ENCODE measurements at places on chromosomes 5 and 9.

GRCh38 chr9:129879103-129879699 is 43.9 kb downstream of the USP20 start:
- no peak for DNase-seq

- DNase-seq, result no peak
Measured at GRCh38 chr9:2664174-2665065, 42.8 kb downstream of the VLDLR start.

- DNase-seq, result no peak
Measured at GRCh38 chr9:134693641-134694367, 52.2 kb downstream of the COL5A1 start.

DNA sequence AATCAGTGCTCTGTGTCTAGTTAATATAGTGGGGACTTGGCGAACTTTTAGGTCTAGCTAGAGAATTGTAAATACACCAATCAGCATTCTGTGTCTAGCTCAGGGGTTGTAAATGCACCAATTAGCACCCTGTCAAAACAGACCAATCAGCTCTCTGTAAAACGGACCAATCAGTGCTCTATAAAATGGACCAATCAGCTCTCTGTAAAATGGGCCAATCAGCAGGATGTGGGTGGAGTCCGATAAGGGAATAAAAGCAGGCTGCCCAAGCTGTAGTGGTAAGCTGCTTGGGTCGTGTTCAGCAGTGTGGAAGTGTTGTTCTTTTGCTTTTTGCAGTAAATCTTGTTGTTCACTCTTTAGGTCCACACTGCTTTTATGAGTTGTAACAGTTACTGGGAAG is 3.6 kb upstream of the OTULINL start:
- no peak for DNase-seq

DNA sequence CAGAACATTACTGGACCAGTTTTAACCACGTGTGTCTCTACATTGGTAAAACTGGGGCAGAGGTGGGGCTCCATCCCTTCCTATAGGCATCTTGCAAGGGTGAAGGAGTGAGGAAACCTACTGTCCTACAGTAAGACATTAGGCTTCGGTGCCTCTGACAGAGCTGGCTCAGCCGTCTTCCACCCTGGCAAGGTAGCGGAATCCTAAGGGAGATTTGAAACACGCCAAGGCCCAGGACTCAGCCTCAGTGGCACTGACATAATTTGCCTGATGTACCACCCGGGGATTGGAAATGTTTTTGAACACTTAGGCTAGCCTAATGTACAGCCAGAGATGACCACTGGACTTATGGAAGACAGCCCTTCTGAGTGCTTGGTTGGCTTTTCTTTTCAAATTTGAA is 329.7 kb upstream of the IRX1 start:
- no peak for DNase-seq

DNA sequence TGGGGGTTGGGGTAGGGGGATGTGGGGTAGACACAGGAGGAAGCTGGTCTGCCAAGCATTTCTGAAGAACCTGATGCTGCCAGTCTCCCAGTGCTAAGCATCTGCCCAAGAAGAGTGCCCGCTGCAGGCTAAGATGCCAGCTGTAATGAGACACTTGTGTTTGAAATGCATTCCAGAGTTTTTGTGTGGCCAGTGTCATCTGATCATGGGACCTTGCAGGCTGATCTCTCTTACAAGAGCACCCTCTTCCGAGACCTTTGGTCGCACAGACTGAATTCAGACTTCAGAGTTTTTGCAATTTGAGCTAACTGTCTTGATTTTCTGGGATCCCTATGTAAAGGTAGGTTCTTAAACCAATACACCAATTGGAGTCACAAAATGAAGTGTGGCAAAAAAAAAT is 58.1 kb downstream of the DENND1A start:
- DNase-seq, result no peak

- DNase-seq, result no peak
Measured at GRCh38 chr5:155259648-155260047, 246.1 kb downstream of the KIF4B start.

DNA sequence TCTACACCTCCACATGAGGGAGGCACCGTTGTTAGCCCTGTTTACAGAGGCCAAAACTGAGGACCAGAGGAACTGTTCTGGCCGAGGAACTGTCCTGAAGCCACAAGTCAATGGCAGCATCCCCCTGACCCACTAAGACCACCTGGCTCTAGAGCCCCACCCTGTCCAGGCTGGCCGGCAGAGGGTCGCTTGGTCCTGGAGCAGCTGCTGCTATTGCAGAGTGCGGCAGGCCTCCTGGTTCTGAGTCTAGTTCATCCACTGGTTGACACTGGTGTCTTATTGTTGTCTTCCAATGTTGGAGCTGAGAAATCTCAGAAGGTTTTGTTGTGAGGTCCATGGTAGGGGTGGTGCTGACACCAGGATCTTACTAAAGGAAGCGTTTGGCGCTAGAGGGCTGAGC is 26.6 kb upstream of the ANGPTL2 start:
- DNase-seq, result no peak

DNA sequence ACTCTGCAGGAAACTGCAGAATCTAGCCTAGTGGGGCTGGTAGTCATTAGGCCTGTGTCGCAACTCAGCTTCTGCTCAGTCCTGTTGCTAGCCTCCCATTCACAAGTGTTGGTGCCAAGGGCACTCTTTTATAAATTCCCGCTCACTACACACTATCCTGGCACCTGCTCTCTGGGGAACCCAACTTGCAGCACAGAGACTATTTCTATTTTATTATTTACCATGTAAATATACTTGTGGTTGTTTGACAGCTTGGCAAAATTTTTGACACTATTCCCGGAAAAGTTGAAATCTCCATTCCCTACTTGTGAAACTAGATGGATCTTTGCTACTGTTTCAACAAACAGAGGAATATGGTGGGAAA is 20.4 kb upstream of the SMC2 start:
- DNase-seq, result no peak

GRCh38 chr9:22054529-22054928 is 45.4 kb upstream of the CDKN2B start:
- DNase-seq, result no peak

DNA sequence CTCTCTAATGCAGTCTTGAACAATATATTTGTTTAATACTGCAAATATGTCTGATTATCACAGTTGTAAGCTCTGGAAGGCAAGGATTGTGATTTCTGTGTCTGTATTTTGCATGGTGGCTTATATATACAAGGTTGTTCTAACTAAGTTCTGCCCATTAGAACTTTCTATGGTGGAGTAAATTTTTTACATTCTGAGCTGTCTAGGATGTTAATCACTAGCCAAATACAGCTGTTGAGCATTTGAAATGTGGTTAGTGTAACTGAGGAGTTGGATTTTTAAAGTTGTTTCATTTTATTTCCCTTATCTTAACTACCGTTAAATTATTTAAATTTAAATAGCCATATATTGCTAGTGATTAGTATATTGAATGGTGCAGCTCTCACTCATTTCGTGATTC is 64.3 kb upstream of the DMRTA1 start:
- no peak for DNase-seq

DNA sequence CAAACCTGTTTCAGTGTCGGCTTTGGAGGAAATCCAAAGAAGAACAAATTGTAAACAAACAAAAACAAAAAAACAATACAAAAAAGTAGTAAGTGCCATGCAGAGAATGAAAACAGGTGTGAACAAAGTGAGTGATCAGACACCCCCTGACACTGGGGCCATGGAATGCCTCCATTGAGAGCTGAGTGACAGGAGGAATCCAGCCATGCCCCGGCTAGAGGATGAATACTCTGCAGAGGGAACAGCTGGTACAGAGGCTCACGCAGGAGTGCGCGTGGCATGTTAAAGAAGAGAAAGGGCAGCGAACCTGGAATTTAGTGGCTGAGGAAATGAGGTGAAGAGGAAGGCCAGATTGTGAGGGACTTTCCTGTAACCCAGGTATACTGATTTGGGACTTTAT is 15.5 kb upstream of the CCNJL start:
- no peak for DNase-seq

DNA sequence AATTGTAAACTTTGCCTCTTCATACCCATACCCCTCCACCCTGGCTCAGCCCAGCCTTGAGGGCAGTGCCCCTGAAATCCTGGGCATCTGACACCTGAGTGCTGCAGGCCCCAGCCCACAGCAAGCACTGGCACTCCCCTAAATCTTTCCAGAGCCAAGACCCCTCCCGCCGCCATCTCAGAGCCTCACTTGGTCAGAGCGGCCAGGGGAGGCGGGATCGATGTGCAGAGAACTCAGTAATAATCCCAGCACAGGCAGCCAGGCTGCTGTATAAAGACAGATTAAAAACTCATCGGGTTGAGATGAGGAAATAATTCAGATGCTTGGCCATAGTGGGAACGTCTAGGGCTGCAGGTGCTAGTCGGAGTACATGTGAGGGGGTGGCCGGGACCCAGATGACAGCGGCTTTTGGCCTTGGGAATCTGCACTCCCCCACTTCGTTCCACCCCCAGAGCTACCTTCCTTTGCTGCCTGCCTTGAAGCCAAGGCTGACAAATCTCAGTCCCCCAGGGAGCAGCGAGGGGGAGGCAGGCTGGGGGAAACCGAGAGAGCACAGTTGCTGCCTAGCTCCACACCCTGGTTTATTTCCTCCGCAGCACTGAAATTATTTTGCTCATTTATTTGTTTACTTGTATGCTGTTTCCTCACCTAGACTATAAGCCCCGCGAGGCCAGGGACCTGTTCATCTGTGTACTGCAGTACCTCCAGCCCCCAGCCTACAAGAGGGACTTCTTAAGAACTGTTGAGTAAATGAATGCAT is 19.5 kb upstream of the ARAP3 start:
- DNase-seq, result no peak

GRCh38 chr9:18857334-18857733 is 175.7 kb downstream of the SAXO1 start:
- no peak for DNase-seq

GRCh38 chr5:140969880-140970279 is 3.6 kb downstream of the PCDHAC2 start:
- DNase-seq, result no peak

- no peak for DNase-seq
Measured at GRCh38 chr9:122346478-122347347, 24.1 kb upstream of the PTGS1 start.

DNA sequence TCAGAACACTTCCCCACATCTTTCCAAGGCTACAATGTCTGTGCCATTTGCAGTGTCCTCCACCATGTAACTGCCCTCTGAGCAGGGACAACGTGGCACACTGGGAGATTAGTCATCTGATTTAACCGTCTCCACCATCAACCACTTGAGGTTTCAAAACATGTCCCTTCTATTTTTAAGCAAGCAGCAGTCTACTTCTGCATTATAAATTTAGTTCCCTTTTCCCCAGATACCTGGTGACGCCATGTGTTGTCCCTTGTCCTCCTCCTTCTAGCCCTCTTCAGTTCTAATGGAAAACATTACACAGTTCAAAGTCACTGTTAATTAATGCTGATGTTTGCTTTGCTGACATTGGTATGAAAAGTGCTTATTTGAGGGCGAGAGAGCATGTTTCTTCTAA is 52.8 kb downstream of the ATP10B start:
- DNase-seq, result no peak

- no peak for DNase-seq
Measured at GRCh38 chr9:14346231-14346791, 32.4 kb upstream of the NFIB start.

DNA sequence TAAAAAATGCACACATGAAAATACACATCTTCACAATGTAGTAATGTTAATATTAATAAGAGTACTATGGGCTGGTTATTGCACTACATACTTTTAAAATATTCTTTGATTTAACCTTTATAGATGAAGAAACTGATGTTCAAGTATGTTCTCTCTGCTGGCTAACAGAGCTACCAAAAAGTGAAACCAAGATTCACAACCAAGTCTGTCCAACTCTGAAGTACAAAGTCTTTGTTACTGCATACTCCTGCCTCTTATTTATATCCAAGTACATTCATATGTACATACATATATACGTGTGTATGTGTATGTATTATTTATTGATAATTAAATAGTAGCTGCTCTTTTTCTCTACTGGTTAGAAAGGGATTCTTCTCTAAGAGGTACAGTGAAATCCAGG is 325.6 kb downstream of the BNC2 start:
- no peak for DNase-seq

DNA sequence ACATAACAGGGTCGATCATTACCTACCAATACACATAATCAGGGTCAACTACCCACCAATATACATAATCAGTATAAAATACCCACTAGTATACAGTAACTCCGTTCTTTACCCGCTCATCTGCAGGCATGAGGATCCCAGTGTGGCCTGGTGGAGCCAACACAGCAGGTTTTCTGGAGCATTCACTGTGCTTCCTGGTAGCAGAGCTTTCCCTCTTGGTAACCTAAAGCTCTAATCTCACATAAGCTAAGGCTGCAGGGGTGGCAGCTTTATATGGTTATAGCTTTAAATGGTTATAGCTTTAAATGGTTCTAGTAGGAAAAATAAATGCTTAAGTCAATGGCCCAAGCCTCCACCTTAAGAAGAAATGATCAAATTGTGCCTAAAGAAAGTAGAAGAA is 11.9 kb downstream of the LCN1 start:
- DNase-seq, result no peak

GRCh38 chr5:95931079-95931833 is 30.4 kb downstream of the ELL2 start:
- DNase-seq, result no peak

DNA sequence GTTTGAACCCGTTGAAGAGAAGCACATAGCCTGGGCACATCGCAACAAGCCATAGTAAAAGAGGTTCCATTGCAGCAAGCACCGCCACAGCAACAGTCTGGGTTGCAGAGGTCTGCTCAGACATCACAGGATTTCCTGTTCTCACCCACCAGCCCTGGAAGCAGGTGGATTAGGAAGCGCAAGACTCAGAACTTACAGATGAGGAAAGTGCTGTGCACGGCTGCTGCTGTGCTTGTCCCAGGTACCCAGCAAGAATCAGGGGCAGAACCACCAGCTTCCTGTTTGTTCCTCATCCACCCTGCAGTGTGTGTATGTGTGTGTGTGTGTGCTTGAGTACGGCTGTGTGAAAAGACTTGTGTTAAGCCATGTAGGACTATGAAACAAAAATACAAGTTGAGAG is 124.7 kb upstream of the IRX2 start:
- DNase-seq, result no peak

DNA sequence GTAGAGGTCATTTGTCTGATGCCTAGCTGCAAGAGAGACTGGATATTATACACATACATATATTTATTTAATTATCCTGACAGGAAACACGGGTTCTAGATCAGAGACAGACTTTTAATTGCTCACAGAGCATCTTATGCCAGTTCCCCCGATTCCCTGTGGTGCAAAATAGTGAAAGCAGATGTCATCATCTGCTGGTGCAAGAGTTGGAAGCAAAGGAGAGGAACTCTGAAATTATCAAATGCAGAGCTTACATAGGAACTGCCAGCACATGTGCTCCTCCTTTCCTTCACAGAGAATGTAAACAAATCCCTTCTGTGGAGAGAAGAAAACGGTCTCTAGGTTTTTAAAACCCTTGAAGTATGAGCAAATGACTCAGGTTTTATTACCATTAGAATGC is 69.3 kb downstream of the DTWD2 start:
- no peak for DNase-seq
